ENCODE measurements at places on chromosomes 16 and 17.

DNA sequence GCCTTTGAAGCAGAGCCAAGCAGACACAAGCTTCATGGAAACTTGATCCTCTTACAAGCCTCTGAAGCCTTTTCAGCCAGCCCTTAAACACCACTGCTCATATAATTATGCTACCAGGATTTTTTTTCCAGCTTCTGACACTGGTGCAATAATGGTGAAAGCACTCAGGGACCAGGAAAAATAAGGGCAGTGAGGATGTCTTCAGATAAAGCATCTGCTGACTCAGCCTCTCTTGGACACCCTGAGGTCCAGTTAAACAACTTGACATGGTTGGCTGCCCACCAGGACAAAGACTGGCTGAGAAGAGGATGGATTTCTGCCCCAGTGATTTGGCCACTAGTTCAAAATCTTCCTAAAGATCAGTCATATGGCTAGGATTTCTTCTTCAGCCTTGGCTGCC, 124.2 kb upstream of the N4BP1 start:
- no peak for DNase-seq

GRCh38 chr16:81942007-81942601, 69.2 kb downstream of the SDR42E1 start:
- no peak for DNase-seq

- DNase-seq = no peak
Observed at GRCh38 chr17:44990994-44991393, 22.9 kb upstream of the C1QL1 start.

DNA sequence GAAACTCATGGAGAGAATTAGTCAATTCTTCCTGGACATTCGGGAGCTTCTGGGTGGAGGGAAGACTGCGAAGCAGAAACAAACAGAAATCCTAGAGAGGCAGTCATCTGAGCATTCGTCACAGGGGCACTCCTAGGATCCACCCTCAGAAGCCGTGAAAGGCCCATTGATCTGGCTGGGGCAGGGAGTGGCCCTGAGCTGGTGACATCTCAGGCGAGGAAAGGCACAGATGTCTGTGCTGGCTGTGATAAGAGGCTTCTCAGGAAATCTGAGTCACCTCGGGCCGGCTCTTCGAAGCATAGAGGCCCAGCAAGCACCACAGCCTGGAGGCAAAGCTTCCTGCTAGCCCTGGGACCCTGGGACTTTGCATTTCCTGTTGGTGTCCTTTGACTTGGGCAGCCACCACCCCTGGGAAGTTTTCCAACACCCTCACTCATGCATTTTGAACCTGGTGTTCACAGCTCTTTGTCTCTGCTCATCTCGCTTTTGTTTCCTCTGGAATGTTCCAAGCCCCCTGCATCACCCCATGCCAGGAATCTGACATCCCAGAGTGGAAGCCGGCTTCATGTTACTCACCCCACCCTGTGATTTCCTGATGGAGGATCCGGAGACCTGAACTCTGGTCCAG, 23.3 kb upstream of the CDRT4 start:
- DNase-seq = no peak

DNA sequence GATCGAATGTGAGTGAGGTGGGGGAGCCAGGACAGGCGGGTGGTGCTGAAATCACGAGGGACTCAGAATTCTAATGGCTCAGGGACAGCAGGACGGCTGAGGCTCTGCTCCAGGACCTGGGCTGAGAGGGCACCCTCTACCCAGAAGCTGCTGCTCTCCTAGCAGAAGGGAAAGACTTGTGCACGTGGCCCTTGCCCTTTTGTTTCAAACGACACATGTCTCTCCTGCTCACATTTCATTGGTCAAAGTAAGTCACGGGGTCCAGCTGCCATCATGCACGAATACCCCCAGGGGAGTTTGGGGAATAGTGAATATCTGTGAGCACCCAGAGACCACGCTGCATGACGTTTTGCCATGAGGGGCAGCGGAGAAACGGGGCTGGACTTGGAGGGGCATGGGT, 73.2 kb downstream of the RTN4RL1 start:
- no peak for DNase-seq

GRCh38 chr16:19136549-19137196, 22.9 kb downstream of the ITPRIPL2 start:
- DNase-seq = no peak

- no peak for DNase-seq
Observed at GRCh38 chr16:58099097-58099955, 29.9 kb downstream of the CFAP20 start.

GRCh38 chr17:55601874-55602364, 90.7 kb upstream of the SMIM36 start:
- no peak for DNase-seq

- DNase-seq = no peak
Observed at GRCh38 chr17:71302721-71303549, 817.9 kb upstream of the SOX9 start.

- no peak for DNase-seq
Observed at GRCh38 chr17:18074566-18075272, 13.0 kb upstream of the DRG2 start.

DNA sequence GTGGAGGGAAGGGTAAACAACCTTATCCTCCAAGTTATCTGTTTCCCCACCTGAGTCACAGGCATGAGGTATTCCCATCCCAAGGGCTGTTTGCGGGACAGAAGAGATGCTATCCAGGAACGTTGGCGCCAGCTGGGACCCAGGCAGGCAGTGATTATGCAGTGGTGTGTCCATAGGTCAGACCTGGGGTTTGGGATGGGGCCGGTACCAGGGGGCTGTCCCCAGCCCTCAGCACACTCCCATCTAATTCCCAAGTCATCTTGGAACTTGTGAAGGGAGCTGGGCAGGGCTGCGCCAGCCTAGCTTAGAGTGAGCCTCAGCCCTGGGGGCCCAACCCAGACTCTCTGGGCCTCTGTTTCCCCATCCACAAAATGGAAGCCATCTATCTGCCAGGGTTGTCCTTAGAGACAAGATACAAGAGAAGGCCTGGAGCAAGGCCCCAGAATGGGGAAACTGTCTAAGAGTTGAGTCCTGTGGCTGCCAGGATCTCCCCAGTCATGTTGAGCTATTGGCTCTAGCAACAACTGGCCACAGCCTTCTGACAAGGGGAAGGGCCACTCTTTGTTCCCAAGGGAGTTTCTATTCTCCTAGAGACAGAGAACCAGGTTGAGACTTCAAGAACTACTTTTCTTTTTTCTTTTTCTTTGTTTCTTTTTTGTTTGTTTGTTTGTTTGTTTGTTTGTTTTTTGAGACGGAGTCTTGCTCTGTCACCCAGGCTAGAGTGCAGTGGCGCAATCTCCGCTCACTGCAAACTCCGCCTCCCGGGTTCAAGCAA, 9.8 kb upstream of the JUP start:
- DNase-seq = no peak

DNA sequence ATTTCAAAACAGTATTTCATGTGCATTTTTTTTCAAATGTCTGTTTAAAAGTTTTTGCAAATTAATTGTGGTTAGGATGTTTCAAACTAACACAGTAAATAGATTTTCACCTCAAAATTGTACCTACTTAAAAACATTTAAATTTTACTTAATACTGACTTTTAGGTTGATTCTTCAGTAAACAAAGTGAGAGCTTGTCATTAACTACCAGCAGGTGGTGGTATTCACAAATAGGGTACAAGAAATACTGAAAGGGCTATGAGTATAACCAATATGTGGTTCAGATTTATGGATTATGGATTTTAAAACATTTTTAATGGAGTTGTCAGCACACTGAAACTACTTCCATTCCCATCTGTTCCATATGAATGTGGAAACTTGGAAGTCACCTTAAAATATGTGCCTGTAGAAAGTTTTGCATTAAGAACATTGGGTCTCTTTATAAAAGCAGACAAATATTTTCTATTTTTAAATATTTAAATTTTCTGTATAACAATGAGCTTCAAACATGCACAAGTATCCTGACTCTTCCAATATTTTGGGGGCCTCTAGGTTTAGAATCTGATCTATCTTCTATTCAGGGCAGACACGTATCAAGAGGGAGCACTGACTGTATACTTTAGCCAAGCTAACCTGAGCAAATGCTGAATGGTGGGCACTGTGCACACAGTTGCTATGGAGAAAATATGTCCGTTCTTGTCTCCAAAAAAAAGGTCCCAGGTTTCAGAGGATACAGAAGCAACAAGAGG, 155.6 kb downstream of the SNX11 start:
- DNase-seq = peak; percentile 46

DNA sequence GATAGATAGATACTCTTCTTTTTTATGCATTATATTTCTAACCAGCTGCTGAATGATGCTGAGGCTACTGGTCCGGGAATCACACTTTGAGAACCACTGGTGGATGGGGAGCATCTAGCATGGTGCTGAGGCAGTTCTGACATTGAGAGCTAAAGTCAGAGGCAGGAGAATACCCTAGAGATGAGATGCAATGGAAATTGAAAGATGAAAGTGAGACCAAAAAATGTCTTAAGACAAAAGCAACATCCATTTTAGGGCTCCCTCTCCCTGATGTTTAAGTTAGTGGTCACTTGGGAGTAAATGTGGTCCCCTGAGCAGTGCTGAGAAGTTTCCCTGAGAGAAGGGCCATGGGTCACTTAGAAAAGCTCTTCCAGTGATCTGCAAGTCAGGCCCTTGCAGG, 6.8 kb downstream of the PCTP start:
- no peak for DNase-seq

DNA sequence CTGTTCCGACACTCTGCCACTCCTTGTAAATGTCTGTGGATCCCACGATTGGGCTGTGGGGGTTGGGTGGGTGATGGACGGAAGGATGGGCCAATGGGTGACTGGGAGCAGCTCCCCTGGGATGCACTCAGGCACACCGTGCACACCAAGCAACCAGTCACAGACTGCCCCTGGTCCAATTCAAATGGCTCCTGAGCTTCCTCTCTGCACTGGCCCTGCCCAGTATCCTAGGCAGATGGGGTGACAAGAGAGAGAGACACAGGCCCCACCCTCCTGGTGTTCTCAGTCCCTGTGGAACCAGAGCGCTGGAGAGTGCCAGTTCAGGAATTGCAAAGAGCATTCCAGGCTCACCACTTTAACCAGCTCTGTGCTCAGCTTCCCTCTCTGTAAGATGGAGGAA, 32.8 kb downstream of the BEAN1 start:
- no peak for DNase-seq

DNA sequence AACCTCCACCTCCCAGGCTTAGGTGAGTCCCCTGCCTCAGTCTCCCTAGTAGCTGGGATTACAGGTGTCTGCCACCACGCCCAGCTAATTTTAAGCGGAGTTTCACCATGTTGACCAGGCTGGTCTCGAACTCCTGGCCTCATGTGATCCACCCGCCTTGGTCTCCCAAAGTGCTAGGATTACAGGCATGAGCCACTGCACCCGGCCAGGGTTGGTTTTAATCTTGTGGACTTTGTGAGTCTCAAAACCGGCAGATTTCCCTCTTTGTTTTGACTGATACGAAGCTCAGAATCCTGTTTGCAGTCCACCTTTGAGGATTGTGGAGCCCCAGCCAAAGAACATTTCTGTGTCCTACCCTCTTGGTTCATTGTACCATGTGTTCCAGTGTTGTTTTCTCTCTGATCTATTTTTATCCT, 16.4 kb upstream of the CPSF4L start:
- DNase-seq = no peak

- DNase-seq = no peak
Observed at GRCh38 chr16:27273670-27274423, 5.3 kb upstream of the NSMCE1 start.

DNA sequence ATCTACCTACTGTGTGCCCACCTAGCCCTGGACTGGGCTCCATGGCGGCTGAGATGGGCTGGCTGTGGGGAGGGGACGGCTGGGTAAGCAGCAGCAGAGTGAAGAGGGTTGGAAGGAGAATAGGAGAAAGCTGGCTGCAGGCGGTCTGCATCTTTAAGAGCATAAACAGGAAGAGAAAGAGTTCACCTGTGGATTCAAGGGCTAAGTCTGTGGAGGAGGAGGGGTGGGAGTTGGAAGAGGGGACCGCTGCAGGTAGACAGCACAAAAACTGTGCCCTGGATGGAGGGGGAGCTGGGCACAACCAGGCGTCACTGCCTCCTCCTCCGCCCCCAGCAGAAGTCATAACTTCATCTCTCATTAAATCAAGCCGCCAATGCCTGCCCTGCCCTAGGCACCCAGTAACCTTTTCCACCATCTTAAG, 677 bp downstream of the SLC13A2 start:
- no peak for DNase-seq

DNA sequence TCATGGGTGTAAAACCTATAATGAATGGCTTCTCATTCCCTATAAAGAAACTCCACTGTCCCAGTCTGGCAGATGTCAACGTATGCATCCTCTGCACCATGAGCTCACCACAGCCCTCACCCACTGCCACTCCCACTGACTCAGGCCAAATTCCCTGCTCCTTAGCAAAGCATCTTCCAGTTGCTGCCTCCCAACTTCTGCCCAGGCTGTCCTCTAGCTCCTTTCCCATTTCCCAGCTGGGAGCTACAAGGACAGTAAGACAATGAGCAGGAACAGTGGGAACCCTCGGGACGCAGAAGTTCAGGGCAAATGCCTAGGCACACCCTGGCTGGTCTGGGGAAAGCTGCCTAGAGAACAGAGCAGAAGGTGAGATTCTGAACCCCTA, 9.1 kb upstream of the THAP11 start:
- DNase-seq = no peak

GRCh38 chr16:74776926-74777325, 2.3 kb upstream of the FA2H start:
- no peak for DNase-seq

DNA sequence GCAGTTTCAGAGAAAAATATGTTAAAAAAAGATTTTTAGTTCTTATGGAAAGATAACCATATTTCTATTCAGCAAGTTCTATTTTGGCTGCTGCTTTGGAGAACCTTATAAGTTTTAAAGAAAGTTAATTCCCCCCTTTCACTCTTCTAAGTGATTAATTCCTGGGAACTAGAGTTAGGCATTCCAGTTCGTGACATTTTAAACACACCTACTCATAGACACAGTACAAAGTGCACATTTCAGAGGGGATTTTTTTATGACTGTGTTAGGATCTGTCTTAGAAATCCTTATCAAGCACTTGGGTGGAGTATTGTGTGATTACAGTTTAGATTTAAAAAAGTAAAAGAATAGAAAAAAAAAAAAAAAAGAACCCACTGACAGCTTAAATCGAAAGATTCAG, 3.5 kb upstream of the CDH11 start:
- DNase-seq = no peak

- no peak for DNase-seq
Observed at GRCh38 chr17:75626496-75627038, 6.7 kb upstream of the SMIM5 start.

DNA sequence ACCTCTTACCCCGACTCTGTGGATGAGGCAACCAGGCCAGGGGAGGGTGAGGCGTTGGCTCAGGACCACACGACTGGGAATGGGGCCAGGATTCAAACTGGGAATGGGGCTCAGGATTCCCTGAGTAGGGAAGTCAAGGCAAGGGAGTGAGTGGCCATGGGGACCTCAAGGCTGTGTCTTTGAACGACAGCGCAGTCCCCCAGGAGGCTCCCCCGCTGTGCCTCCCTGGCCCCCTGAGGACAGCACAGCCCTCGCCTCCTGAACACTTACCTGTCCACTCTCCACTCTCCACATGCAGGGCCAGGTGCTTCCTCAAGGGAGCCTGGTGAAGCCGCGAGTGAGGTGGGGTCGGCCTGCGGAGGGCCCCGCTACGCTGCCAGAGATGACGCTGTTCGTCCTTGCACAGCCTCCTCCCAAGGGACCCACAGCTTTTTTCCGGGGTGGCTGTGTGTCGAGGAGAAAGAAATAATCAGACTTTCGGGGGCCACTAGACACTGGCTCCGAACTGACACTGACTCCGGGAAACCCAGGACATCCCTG, 6.9 kb downstream of the ZNF469 start:
- no peak for DNase-seq
